A172 (cell line): ENCODE measurements at places on chromosomes 1 and 21. TPM values are rescaled to one million over a fixed set of nuclear protein-coding genes. Genes with fewer than 3 reads are reported as not detected.

DNA sequence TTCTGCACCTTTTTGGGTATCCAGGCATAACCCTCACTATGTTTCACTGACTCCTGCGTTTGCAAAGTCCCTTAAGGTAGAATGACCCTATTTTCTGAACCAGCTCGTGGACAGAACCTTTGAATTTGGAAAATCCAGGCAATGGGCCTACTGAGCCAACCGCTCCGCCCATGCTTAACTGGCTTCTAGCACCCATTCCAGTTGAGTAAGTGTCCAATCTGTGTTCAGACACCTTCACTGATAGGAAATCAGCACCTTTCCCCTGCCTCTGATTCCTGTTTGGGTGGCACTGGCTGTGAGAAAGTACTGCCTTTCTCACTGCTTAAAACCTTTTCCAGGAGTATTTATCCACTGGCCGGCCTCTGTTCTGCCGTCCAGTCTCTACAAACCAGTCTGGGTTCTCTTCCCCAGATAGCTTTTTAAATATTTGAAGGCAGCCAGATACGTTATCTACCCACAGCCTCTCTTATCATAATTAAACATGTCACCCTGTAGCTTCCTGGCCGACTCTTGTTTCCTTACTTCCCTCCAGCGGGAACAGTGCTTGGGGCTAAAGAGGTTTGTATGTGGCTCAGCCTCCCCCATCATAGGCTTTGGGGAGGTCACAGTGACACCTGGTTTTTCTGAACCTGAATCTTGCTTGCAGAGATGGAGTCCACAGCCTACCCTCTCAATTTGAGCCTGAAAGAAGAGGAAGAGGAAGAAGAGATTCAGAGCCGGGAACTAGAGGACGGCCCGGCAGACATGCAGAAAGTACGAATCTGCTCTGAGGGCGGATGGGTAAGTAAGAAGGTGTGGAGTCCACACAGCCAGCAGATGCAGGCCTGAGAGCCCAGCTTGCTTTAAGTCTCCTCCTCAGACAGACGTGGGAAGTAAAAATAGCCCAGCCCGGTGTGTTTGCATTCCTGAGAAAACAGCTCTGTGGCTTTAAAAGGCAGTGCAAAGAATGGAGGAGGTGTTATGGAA, 1.3 kb downstream of the POGK start:
- no peak for DNase-seq

DNA sequence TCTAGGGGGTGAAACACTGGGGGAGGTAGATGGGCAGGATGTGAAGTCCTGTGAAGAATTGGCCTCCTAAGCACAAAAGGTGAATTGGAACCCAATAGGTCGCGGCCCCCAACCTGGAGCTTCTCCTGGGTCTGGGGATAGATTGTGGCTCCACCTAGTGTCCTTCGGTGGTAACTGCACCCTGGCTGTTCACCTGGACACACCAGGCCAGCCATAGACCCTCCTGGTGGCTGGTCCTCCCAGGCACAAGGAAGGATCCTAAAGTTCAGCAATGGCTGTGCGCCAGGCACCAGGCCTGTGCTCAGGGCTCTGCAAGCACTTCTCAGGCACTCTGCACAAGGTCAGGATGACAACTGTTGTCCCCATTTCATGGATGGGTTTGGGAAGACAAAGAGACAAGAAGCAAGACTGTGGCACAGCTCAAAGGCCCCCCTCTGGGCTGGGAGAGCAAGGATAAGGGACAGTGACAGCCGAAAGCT, 13.5 kb downstream of the ESPN start:
- peak; percentile 49 for DNase-seq

GRCh38 chr1:157517016-157517415, 35.3 kb downstream of the FCRL5 start:
- DNase-seq, result no peak

- DNase-seq, result no peak
Measured at GRCh38 chr1:228369608-228370438, 36.8 kb downstream of the TRIM11 start.

GRCh38 chr1:87143413-87144135, 185.1 kb upstream of the LMO4 start:
- no peak for DNase-seq

DNA sequence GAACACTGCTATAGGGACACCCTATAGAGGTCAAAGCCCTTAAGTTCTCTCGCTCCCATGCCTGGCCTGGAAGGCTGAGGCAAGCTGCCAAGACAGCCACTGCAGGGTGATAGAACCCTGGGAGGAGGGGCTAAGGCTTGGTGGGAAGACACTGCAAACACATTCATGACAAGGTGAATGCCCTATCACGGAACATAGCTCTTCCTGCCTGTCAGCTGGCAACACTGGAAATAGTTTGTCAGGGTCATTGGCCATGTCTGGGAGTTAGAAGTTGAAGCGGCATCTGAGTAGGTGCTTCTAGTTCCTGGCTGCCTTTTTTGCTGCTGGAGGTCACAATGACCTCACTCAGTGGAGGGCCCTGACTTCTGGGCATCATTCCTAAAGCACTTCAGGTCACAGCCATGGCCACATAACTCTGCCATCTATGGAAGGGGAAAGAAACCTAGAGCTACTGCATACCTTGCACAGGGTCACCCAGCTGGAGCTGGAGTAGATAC, 4.2 kb downstream of the FABP3 start:
- no peak for DNase-seq

Gene AUNIP
- 4.8 and 4.9 TPM in 2 replicates for total RNA-seq

DNA sequence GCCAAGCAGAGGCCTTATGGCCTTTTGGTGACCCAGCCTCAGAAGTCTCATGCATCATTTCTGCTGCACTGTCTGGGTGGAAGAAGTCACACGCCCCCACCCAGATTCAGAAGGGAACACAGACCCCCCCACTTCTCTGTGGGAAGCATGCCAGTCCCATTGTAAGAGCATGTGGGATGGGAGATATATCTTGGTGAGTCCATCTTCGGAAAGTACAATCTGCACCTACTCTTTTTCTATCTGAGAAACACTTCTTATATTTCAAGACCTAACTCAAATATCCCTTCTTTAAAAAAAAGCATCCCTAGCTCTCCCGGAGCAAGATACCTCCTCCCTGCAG, 159.6 kb upstream of the FGGY start:
- no peak for DNase-seq

DNA sequence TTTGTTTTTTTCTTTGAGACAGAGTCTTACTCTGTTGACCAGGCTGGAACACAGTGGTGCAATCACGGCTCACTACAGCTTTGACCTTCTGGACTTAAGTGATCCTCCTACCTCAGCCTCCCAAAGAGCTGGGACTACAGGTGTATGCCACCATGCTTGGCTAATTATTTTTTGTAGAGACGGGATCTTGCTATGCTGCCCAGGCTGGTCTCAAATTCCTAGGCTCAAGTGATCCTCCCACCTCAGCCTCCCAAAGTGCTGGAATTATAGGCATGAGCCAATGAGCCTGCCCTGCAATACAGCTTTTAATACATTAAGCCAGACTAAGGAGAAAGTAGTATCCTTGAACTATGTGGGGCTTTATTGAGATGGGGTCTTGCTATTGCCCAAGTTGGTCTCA, 16.6 kb upstream of the EXOSC10 start:
- no peak for DNase-seq

GRCh38 chr1:32470991-32471694, 6.3 kb downstream of the ZBTB8B start:
- DNase-seq, result no peak

DNA sequence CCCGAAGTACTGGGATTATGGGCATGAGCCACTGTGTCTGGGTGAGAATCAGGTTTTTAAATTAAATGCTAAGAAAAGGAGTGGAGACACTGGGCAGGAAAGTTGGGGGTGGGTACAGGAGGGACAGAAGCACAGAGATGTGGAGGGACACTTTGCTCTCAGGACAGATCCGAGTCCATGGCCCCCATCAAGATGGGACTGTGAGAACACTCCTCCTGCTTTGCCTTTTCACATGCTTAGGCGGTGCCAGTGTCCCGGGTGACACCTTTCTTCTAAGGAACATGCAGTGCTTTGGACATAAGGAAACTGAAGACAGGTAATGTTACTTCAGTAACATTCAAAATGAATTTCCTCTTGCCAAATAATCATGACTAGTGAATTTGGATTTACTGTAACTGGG, 16.7 kb downstream of the SLC25A33 start:
- DNase-seq, result no peak
